AG04450 (cell line): ENCODE measurements at places on chromosomes 16 and 17. TPM values are rescaled to one million over a fixed set of nuclear protein-coding genes. Genes with fewer than 3 reads are reported as not detected.

- no peak for DNase-seq
Observed at GRCh38 chr16:89104930-89105571, 11.4 kb downstream of the ACSF3 start.

DNA sequence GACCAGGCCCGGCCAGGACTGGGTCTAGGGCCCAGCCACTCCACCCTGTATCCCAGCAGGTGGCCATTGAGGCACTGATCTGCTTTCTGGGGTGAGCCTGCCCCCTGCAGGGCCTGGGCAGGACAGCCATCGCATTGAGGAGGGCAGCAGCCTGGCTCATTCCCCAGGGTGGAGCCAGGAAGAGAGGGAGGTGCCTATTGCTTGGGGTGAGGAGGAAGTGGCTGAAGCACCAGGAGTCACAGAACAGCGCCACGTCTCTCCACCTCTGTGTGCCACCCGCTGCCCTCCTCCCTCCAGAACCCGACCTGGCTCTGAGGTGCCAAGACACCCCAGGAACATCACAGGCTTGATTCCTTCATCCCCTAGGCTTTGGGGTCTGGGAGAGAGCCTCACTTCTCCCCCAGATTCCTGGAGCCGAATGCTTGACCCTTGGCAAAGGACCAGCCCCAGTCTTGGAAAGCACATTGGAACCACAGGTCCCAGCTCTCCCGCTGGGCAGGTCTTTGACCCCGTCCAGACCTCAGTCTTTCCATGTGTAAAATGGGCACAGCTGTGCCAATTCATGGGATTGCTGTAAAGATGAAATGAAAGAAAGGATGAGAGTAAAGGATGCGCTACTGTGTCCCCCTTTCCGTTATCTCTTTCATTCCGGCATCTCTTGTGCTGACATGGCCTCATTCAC lies 7.2 kb upstream of the KRT36 start:
- DNase-seq = peak; percentile 55

CDT1 gene
- polyA plus RNA-seq = 1.2 and 2.4 TPM in 2 replicates

GRCh38 chr16:74740795-74741304 lies 33.8 kb downstream of the FA2H start:
- DNase-seq = no peak

- no peak for DNase-seq
Observed at GRCh38 chr16:86787538-86787937, 209.2 kb downstream of the FOXL1 start.

- no peak for DNase-seq
Observed at GRCh38 chr17:56676810-56677209, 83.3 kb downstream of the NOG start.

GRCh38 chr16:66846266-66846665 lies 2.1 kb downstream of the CA7 start:
- DNase-seq = no peak

- no peak for DNase-seq
Observed at GRCh38 chr17:75067856-75068255, 19.9 kb upstream of the SLC16A5 start.

- no peak for DNase-seq
Observed at GRCh38 chr17:79671085-79671694, 59.6 kb upstream of the ENPP7 start.

CMTR2 gene
- polyA plus RNA-seq = 21.8 and 32.7 TPM in 2 replicates

ALOX15B gene
- polyA plus RNA-seq = not detected in 2 replicates

DNA sequence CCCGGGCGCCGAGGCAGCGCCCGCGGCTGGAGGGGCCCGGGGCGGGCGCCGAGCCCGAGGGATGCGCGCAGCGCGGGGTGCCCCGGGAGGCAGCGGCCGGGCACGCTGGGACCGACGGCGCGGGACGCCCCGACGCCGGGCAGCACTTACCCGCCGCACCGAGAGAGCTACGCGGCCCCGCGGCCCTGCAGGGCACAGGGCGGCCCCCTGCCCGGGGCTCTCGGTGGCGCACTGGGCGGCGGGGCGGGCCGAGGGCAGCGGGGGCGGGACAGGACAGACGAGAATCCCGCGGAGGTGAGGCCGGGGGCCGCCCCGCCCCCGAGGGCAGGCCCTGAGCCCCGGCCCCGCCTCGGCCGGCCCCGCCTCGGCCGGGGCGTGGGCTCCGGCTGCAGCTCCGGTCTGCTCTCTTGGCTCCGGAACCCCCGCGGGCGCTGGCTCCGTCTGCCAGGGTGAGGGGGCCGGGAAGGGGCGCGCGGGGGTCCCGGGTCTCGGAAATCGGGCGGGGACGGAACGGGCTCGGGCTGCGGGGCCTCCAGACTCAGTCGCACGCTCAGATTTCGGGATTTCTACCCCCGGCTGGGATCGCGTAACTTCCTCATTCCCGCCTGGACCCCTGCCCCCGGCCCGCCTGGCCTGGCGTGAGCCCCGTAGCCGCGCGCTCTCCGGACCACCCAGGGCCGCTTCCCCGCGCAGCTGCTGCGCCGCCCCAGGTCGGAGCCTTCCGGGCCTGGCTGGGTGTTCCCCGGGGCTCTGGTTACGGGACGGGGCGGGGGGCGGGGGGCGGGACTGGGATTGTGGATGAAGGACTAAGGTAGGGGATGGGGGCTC lies at the start of gene PLD2:
PLD2 (plus strand) TSS at position 376 of the 828 bp plus-strand sequence. CDS start 621 bp downstream, outside the sequence.
- DNase-seq = no peak

DNA sequence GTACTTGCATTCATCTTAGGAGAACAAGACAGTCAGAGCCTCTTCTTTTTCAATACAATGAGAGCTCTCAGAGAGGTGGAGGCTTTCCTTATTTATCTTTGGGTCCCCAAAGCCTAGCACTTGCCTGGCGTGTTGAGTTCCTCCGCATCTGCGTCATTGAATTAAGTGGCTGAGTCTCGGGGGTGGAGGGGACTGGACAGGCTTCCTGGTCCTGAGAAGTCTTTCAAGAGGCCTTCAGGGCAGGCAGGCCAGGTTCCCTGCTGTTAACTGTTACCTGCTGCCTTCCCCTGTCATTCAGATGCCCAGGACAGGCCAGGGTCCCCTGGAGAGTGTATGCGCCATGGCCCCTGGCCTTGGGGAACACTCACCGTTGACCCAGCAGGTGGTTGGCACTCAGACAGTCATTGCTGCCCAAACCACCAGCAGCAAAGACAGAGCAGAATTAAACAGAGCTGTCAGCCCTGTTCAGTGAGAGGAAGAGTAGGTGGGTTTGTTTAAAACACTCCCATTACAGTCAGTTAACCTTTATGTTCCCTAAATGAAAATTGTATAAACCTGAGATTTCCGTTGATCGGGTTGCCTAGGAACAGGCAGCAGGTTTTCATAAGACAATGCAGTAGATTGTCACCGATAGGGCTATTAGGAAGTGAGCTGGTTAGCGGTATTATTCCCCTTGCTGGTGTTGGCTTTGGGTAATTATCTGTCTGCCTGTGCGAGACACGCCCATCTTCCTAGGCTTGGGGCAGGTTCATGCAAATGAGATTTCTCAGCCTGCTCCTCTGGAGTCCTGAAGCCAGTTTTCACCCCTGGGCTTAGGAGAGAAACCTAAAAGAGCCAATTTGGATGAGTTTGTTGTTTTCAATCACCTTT lies 132.7 kb downstream of the CCDC182 start:
- no peak for DNase-seq

DNA sequence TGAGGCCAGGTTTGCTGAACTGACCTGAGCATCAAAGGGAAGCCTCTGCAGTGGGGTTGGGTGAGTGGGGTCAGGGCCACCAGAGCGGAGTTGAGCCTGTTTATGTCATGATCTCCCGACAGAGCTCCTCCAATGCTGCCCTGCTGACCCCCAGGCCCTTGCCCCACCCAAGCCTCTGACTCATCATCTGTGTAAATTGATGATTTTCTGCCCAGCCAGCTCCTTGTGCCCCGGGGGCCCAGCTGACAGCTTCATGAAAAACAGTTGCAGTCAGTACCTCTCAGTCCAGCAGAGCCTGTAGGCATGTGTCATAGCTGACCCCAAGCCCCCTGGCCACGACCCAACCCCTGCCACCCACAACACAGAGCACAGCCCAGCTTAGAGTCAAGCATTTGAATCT lies 134.9 kb downstream of the CCT6B start:
- no peak for DNase-seq

DNA sequence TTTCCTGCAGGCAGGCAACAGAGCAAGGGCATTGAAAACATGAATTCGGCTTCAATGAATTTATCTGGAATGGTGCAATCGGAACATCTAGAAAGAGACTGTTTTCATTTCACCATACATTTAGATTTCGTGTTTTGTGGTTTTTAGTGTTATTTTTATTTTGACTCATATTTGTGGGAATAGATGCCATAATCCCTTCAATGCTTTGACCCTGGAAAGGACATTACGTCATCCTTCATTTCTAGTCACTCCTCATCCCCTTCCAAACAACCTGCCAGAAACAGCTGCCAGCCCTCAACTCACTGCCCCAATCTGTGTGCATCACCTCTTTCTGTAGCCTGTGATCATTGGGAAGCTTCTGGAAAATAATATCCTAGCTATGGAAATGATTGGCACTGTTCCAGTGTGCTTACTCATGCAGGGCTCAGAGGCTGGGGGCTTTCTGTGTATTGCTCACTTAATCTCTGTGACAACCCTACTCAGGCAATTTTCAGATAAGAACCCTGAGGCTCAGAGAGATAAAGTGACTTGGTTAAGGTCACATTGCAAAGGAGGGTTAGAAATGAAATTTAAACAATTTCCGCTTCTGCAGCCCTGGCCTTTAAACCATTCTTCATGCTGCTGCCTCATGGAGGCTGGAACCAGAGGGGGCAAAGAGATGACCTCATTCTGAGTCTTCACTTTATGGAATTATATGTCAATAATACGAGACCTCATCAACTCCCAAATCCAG lies 9.5 kb upstream of the KSR1 start:
- DNase-seq = peak; percentile 99

GRCh38 chr16:78244131-78244895 lies 144.9 kb downstream of the WWOX start:
- no peak for DNase-seq

DNA sequence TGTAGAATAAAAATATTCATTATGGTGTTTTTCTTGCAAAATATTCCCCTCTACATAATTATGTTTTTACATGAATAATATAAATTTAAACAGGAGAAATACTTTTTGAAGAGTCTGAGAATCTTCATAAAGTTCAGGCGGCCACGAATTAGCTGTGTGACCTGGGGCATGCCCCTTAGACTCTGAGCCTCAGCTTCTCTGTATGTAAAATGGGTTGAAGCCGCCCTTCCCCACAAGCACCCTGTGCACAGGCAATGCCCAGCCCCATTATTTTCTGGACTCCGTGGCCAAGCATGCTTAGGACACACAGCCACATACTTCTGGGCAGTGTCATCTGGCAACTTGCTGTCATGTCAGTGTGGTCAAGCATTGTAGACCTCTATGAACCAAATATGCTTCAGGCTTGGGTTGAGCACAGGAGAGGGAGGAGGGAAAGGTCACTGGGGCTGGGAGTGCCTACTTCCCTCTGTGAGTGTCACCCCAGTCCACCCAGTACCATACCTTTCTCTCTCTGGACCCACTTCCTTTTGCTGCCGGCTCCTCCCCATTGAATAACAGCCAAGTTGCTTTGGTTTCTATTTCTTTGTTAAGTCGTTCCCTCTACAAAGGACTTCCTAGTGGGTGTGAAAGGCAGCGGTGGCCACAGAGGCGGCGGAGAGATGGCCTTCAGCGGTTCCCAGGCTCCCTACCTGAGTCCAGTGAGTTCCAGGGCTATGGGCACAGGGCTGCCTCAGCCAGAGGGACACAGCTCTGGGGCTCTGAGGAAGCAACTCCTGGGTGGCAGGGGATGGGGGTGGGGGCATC lies at the start of gene LGALS9:
LGALS9 (plus strand) TSS at position 582 of the 804 bp plus-strand sequence; CDS start at position 660, 78 bp downstream.
- no peak for DNase-seq

DNA sequence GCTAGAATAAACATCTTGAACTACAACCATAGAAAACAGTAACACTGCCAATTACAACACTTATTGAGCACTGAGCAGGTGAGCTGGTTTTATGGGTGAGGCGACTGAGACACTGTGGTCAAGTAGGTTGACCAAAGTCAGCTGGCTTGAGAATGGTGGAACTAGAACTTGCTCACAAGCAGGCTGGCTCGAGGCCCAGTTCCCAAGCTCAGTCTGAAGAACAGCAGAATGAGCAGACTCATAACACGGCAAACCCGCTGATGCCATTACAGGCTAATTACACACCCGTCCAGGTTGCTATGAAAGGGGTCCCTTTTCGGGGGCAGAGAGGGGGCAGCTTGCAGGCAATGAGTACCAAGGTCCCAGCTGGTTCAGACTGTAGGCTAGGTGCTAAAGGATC lies 6.5 kb downstream of the ZZEF1 start:
- no peak for DNase-seq

KRTAP4-6 gene
- not detected in 2 replicates for polyA plus RNA-seq

GRCh38 chr17:35073991-35074627 lies 10.6 kb upstream of the RFFL start:
- DNase-seq = no peak

SCNN1B gene
- not detected in 2 replicates for polyA plus RNA-seq

EME1 gene
- 2.2 and 2.5 TPM in 2 replicates for polyA plus RNA-seq

CA4 gene
- not detected in 2 replicates for polyA plus RNA-seq

DNA sequence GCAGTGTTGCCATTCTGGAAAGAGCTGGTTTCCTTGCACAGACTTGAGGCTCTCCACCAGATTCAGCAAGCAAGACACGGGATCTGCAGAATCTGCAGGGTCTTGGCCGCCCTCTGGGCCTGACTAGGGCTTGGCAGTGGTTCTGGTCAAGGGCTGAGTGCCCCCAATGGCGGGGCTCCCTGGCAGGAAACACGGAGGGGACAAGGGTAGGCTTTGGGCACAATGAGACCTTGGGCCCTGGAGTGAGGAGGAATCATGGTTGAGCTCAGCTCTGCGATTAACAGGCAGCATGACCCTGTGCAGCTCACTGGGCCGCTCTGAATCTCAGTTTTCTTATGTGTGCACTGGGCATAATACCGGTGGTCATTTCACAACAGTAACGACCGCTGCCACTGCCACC lies 249.9 kb downstream of the GSG1L start:
- DNase-seq = no peak

- DNase-seq = no peak
Observed at GRCh38 chr16:89583895-89584644, 8.5 kb downstream of the CPNE7 start.
